Glutamatergic neuron (in vitro differentiated cells): ENCODE measurements at places on chromosomes 4 and X.

DNA sequence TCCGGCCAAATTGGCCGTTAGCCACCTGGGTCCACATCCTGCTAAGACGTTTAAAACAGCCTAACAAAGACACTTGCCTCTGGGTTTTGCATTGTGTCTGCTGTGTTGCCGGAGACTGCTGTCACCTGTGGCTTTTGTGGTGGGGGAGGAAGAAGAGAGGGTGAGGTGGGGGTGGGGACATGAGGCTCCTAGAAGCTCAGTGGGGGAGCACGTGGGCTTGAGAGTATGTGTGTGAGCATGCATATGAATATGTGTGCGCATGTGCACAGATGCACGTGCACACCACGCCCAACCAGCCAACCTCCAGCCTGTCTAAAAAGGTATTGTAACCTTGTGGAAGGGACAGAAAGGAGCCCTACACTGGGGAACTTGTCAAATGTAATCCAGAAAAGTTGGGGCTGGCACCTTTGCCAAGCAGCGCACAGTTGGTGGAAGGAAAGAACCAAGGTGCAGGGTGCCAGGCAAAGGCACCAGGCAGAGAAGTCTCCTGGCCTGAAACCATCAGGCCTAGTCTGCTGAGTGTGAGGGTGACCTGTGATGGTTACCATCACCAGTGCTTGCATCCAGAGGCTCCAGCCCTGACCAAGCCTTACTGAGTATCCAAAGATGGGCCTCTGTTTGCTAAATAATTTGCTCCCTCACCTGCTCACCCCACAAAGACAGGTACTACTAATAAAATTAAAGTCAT is 10.1 kb upstream of the SASH3 start:
- DNase-seq, result no peak

GRCh38 chr4:3866813-3867129 is 100.6 kb downstream of the ADRA2C start:
- DNase-seq, result peak; percentile 16

- DNase-seq, result no peak
Measured at GRCh38 chrX:105263801-105264200, 43.3 kb upstream of the TEX13A start.

- DNase-seq, result no peak
Measured at GRCh38 chr4:30536231-30536630, 183.9 kb upstream of the PCDH7 start.

- no peak for DNase-seq
Measured at GRCh38 chrX:2592279-2592678, 91.5 kb upstream of the DHRSX start.

DNA sequence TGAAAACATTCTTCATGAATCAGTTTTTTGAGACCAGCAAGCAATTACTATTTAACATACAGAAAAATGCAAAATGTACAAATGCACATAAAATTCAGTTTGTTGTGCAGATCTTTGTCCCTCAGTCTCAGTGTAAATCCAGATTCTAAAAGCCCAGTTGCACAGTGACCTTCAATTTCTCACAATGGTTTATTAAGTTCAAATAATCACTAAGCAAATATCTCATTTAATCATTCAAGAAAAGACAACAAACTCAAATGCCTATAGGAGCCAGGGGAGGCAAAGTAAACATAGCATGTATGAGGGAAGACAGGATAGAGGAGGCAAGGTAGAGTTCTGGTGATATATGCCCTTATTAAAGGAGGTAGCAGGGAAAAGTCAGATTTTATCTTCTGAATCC is 82.8 kb downstream of the PPP3CA start:
- DNase-seq, result no peak

GRCh38 chrX:120304256-120304655 is 7.0 kb downstream of the TMEM255A start:
- DNase-seq, result no peak

DNA sequence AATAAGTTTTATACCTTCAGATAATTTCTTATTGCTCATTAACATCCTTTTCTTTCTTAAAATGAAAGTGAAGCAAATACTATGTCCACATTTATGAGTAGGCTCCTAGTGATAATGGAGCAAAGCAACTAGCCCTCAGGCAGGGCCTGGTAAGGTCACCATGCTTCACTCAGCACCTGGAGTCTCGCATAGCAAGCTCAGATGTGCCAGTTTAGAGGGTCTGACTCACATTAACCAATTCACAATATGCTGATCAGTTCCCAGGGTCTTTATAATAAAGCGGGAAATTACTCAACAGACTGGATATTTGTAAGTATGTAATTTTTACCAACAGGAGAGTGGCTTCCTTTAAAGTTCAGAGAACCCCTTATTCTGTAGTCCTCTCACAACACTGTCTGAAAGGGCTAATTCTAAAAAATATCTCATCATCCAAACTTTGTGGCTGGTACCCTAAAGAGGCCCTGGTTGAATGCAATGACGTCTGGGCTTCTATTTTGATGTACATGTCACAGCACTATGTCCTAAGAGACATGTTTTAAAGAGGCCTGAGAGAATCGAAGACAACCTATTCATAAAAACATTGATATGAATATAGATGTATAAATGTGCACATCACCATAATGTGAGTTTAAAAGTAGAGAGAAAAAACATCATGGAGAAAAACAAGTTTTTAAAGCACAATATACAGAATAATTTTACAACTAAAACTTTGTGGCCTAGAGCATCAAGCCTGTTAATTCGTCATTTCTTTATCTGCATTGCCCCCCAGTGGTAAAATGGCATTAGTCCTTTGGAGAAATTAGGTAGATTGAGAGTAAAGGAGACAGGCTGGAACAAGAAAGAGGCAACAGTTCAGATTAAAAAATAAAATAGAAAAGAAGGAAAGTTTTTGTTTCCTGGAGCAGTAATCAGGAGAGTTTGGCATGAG is 44.3 kb downstream of the IL21 start:
- DNase-seq, result no peak

GRCh38 chrX:136825771-136826170 is 45.0 kb upstream of the ARHGEF6 start:
- no peak for DNase-seq

GRCh38 chr4:41646862-41647261 is 101.7 kb downstream of the PHOX2B start:
- no peak for DNase-seq

- DNase-seq, result peak; percentile 57
Measured at GRCh38 chrX:107205770-107206696, at the start of the genes DNAAF6 and NUP62CL. Gene DNAAF6, plus strand, starts transcription at chrX:107206611. Its CDS starts 6,265 bp downstream, at chrX:107212876. Gene NUP62CL, minus strand, starts transcription at chrX:107206433. Its CDS starts 31,287 bp downstream, at chrX:107175146.

DNA sequence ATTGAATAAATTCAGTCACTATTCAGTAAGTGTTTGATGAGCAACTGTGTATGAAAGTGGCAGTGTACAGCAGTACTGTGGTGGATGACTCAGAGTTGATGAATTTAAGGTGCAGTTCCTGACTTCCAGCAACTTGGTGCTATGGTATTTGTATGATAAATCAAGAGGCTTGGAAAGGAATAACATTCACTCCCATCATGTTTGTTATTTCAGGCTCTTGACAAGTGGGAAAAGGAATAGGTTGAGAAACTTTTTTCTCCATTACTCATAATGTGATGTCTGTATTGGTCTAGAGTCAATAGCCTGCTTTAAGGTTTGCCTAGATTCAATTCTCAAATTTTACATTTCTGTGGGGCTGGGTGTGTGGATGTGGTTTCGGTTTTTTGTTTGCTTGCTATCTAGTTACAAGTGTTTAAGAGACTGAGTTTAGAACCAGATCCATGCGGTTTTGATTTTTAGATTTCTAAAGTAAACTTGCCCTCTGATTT is 35.1 kb upstream of the CYP2U1 start:
- DNase-seq, result no peak

- DNase-seq, result no peak
Measured at GRCh38 chr4:148790691-148791090, 348.5 kb upstream of the NR3C2 start.

DNA sequence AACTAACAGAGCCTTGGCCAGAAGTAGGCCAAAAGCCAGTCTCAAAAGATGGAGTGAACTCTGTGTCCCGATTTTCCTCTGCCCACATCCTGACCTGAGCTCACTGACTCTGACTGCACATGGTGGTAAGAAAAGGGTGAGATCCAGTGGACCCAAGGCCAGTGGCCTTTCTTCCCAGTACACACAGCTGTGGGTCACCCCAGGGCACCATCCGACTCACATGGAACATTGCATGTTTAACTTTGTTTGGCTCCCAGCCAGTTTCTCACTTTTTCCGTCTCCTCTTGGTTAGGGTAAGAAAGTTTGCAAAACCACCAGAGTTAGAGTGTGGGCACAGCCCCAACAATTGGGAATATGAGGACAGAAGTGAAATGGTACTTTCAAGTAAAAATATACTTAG is 69.8 kb downstream of the GAB1 start:
- no peak for DNase-seq

DNA sequence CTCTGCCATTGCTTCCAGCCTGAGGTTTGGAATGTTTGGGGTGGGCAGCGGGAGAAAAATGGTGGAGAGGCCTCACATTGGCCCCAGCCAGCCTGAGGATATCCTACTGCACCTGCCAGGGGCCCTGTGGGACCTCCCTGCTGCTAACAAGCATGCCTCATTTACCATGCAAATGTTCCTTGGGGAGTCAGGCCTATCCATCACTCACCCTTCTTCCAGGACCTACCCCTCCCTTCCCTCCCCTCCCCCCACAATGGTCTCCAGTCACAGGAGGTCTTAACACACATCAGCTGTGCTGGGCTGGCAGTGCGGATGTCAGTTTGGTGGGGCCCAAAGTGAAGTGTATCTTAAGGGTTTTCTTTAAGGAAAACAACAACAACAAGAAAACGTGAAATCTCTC is 139.2 kb downstream of the SHOX start:
- peak; percentile 34 for DNase-seq

GRCh38 chr4:153233761-153234371 is 29.6 kb downstream of the TRIM2 start:
- no peak for DNase-seq

GRCh38 chrX:73561801-73562200 is 1.2 kb upstream of the CHIC1 start:
- DNase-seq, result no peak

GRCh38 chrX:119488749-119489148 is 20.5 kb downstream of the SLC25A5 start:
- DNase-seq, result peak; percentile 45

DNA sequence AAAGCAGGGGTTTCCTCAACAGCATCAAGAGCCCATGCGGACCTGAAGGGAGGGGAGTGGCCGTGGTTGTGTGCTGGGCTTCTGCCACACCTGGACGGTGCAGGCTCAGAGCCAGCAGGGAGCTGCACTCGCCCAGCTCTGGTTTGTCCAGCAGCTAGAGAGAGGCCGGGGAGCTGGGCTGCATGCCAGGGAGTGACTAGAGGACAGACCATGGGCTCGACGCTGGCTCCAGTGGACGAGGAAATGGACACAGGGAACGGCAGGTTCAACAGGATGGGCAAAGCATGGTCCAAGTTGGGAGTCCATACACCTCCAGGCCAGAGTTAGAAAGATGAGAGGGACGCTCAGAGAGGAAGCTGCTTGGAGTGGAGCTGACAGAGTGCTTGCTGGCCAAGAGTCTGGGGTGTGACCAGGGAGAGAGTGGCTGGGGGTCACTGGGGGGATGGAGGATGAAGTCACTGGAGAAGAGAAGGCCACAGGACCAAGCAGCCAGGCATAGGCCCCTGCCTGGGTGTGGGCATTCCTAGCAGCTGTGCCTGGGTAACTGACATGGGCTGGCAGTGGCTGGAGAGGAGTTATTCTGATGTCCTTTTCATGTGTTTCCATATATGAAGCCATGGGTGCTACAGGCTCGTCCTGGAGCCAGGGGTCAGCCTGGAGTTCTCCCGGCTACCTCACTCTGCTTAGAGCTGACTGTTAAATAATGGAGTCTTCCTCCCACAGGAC is 42.8 kb downstream of the HTT-AS start:
- no peak for DNase-seq

- DNase-seq, result no peak
Measured at GRCh38 chrX:123169247-123169901, 14.7 kb upstream of the GRIA3 start.

DNA sequence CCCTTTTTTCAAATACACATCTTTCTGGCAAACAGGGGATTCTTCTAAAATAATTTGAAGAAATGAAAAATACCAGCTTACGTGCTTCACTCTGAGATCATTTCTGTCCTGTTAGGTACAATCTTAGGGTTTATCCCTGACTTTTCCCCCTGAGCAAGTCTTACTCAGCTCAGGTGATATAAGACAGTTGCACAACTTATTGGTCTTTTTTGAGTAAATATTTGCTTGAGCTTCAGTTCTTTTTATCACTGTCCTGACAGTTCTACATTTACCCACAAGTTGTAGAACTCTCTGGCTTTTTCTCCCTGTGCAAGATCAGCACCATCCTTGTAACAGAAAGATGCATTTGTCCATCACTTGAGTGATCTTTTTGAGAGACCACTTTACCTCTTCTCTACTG is 84.9 kb downstream of the MID1IP1 start:
- no peak for DNase-seq

GRCh38 chr4:75137302-75137701 is 204.4 kb downstream of the PARM1 start:
- no peak for DNase-seq

DNA sequence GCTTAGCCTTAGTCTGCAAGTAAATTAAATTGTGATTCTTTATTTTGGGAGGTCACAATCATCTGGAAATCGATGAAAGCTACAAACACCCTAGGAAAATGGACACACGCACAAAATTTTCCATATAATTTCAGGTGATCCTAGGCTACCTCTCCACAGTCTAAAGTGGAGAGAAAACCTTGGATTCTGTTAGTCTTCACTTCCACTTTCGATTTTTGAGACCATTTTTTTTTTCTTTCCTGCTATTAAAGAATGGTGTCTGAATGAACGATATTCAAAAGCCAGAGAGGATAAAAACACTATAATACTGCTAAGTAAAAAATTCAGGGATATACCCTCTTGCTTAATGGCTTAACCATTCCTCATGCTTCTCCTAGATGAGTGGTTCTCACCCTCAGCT is 1.7 kb downstream of the FBXL5 start:
- no peak for DNase-seq

- DNase-seq, result no peak
Measured at GRCh38 chrX:45353456-45353855, 152.8 kb upstream of the DIPK2B start.

GRCh38 chr4:90536408-90536807 is 409.2 kb downstream of the CCSER1 start:
- no peak for DNase-seq

- DNase-seq, result no peak
Measured at GRCh38 chr4:93771640-93772411, 56.7 kb upstream of the ATOH1 start.

DNA sequence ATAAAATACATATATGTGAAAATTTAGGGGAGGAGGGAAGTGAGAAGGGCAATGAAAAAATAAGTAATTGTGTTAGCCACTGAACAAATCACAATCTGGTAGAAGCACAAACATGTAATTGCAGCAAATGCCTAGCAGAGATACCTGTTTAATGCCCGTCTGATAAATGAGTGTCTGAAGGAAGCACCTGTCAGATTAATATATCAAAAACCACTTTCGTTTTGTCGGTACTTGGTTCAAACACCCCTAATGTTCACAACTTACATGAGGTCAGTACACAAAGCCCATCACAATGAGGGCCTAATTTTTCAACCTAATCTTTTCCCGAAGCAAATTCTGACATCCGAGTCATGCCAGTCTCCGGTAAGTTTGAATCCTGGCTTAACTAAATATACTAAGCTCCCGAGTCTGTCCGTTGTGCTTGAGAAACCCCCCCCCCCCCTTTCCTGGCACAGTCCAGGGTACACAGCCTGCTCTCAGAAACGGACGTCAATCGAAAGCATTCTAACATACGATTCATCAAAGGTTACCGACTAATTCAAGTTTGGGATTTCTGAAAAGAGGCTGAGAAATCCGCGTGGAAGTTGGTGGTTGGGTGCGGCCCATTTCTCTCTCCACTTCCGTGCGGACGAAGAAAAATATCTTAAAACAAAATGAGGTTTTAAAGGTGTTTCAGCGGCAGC is 758 bp downstream of the SDAD1 start:
- DNase-seq, result no peak

- DNase-seq, result no peak
Measured at GRCh38 chr4:29538889-29539646, 1181.1 kb upstream of the PCDH7 start.
